ENCODE measurements at places on chromosomes 13 and 19.

GRCh38 chr13:32243695-32244094 lies 71.5 kb downstream of the ZAR1L start:
- no peak for DNase-seq

DNA sequence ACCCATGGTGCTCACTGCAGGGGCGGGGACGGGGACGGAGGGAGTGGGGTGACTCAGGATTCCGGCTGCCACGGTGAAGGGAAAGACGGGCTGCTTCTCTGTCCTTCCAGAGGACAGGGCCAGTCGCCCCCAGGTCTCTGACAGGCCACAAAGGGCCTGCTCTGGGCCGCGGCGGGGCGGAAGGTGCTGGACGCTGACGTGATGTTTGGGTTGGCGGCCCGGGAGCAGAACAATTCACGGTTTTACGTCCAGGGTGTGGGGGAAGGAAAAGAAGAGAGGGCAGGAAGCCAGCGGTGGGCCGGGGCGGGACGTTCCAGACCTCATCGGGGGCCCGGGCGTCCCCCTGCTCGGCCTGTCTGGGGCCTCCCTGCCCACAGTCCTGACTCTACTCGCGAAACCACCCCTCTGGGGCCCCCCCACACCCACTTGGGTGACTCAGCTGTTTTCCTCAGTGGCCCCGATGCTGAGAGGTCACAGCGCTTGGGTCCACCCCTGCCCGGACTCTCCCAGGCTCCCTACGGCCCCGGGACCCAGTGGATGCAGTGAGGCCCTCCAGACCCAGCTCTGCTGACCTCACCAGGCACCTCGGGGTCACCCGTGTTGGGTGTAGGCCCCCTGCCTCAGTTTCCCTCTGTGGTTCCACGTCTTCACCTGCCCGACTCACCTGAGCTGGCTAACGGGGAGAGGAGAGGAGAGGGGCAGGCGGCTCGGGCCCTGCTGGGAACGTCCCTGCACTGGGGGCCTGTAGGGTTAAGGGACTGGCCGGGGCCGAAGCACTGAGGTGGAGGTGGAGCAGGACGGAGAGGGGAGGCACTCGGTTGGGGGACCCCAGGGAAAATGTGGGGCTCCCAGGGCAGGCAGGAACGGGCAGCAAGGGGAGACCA lies 29.2 kb downstream of the PIP5K1C start:
- no peak for DNase-seq

DNA sequence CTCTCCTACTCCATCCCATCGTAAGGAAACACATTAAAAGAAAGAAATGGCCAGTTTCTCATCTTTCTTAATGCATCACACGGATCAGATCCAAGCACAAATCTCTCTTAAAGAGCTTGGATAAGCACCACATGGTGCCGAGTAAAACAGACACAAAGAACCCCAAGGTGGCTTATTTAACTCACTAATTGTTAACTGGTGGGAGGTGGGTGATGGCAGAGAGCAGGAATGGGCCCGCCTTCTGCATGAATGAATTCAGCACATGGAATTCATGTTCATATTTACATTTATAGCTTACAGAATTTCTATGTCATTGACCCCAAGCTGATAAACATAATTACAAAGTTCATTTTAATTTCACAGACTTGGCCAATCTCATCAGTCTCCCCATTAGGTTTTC lies 89.9 kb downstream of the MZT1 start:
- no peak for DNase-seq

- DNase-seq = no peak
Measured at GRCh38 chr19:39070888-39071287, 13.3 kb upstream of the ACP7 start.

GRCh38 chr13:42028113-42028799 lies 20.2 kb upstream of the DGKH start:
- no peak for DNase-seq
